T-cell (primary cell): ENCODE measurements at places on chromosomes 5 and 9.

GRCh38 chr5:139494256-139494655 lies 11.7 kb upstream of the STING1 start:
- DNase-seq, result no peak
- no peaks in the 10 kb centered on the region for H3K27me3 ChIP-seq
- H3K4me1 ChIP-seq, result peaks cover 2% of the 10 kb centered on the region
- no peaks in the 10 kb centered on the region for H3K36me3 ChIP-seq
- no peak overlapping the region for H3K27ac ChIP-seq

DNA sequence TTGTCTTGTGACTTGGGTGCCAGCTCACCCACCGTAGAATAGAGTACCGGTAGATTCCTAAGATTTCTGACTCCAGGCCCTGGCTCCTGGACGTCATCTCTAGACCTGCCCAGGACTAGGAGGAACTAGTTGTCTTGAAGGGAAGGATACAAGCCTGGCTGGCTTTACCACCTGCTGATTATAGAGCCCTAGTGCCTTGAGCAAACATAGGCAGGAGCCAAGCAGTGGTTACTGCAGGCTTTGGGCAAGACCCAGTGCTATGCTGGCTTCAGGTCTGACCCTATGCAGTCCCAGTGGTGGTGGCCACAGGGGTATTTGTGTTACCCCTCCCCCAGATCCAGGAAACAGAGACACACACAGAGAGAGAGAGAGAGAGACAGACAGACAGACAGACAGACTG lies 606.2 kb downstream of the PDE4D start:
- H3K36me3 ChIP-seq, result no peaks in the 10 kb centered on the region
- no peaks in the 10 kb centered on the region for H3K4me1 ChIP-seq

DNA sequence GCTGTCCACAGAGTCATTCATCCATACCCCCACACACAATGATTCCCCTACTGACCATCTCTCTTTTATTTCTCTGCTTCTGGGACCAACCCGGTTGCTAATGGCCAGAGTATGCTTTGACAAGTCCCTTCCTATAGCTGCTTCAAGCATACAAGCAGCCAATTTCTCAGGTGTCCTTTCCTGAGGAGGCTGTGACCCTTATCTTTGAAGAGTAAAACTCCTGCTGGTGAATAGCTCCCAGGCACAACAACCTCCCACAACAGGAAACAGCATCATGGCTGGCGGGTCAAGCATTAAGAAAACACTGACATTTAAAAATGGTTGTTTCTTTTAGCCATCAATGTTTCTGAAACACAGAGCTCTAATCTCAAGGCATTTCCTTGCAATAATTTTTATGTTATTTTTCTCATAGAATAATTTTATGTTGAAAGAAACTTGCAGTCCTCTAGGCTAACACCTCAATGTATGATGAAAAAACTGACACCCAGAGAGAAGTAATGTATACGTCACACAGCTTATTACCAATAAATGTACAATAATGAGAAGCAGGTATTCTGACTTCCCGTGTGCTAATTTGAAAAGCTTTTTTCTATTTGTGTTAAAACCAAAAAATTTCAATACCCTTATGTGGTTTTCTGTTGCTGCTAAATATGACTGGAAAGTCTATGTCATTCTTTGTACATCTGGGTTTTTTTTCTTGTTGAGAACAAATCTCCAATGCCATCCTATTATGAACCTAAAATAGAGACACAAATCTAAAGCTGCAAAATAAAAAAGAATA lies 7.5 kb upstream of the PAM start:
- H3K27ac ChIP-seq, result no peak overlapping the region
- no peaks in the 10 kb centered on the region for H3K36me3 ChIP-seq
- no peaks in the 10 kb centered on the region for H3K27me3 ChIP-seq
- no peak for DNase-seq
- H3K4me3 ChIP-seq, result no peak overlapping the region

DNA sequence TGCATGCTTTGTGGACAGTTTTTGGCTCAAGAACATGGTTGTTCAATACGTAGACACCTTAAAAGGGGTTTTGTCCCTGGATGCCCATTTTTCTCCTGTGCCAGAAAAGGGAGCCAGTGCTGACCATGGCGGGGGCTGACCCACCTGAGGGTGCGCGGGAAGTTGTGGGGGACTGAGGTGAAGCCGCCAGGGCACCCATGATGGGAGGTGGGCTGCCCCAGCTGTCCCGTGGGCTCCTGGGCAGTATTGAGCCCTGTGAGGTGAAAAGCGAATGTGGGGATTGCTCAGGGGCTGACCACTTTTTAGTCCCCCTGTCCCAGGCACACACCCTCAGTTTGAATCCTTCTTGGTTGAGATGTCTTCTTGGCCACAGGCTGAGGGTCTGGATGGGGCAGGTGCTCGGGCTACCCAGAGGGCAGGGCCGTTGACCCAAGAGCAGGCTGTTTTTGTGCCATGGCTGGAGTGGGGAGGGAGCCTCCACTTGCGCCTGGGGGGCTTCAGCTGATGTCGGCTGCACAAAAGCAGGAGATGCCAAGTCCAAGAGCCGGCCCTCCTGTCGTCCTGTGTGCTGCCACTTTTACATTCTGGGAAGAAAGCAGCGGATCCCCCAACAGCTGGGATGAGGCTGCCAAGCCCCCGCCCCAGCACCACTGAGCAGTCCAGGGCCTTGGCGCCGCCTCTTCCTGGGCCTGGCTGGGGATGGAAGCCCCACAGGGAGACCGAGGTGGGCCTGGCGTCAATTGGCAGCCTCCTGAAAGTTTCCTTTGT lies 120.1 kb downstream of the WNK2 start:
- no peak overlapping the region for H3K27ac ChIP-seq
- H3K4me1 ChIP-seq, result peaks cover 5% of the 10 kb centered on the region
- no peaks in the 10 kb centered on the region for H3K36me3 ChIP-seq
- no peak for DNase-seq

DNA sequence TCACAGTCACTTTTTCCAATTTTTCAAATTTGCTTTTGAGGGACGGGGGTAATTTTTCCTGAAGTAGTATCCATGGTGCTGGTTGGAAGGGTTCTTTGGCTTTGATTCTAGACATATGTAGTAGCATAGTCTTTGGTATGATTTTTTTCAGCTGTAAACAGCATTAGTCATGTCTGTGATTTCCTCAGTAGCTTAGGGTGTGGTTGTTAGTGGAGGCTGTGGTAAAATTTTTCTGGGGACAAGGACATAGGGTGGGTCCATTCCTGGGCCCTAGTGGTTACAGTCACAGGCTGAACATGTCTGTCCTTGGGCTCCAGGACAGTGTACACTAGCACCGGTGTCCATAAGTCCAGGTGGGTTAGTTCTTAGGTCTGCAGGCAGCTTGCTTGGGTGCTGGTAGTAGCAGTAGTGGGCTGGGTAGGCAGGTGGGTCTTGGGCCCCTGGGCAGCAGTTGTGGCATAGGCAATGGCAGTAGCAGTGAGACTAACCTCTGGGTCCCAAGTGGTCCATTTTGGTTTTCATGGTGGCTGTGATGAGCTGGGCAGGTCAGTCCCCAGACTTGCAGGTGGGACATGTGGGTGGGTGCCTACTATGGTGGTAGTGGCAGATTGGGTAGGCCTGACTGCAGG lies 100.0 kb upstream of the CXCL14 start:
- DNase-seq, result no peak
- no peak overlapping the region for H3K4me3 ChIP-seq
- no peak overlapping the region for H3K27ac ChIP-seq
- no peaks in the 10 kb centered on the region for H3K27me3 ChIP-seq

DNA sequence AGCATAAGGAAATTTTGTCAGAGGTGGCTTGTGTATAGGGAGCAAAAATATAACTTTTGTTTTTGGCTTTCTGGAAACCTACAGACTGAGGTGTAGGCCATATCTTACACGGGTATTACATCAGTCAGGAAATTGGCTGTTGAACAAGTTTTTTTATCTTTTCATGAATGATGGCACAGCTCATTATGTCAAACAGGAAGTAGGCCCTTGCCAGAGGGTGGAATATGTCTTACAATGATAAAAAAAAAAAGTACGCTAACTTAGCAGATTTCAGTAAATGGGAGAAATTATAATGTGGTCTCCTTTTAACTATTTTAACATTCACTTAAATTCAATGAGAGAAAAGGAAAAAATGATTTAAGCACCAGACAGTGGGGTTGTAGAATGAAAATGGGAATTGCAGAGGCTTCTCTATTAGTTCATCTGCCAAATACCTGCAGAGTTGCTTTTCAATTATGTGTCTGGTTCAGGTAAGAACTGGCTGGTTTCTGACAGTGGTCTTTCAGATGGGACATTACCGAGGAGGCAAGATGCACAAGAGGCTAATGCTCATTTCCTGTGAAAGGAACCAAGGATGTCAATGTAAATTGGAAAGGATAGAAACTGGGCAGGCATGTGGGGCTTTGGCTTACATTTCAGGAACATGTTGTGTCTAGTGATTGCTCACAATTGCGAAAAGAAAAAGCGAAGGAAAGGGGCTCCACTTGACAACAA lies 169.9 kb downstream of the NNT start:
- H3K27me3 ChIP-seq, result no peaks in the 10 kb centered on the region
- H3K27ac ChIP-seq, result no peak overlapping the region
- no peak for DNase-seq
- no peaks in the 10 kb centered on the region for H3K36me3 ChIP-seq
- no peak overlapping the region for H3K4me3 ChIP-seq

- no peak overlapping the region for H3K27ac ChIP-seq
- H3K36me3 ChIP-seq, result no peaks in the 10 kb centered on the region
- DNase-seq, result no peak
- no peaks in the 10 kb centered on the region for H3K27me3 ChIP-seq
Measured at GRCh38 chr5:174777583-174777982, 53.2 kb downstream of the MSX2 start.

- H3K27ac ChIP-seq, result no peak overlapping the region
- H3K27me3 ChIP-seq, result no peaks in the 10 kb centered on the region
- no peaks in the 10 kb centered on the region for H3K4me1 ChIP-seq
- no peak overlapping the region for H3K4me3 ChIP-seq
- no peak for DNase-seq
- H3K36me3 ChIP-seq, result no peaks in the 10 kb centered on the region
Measured at GRCh38 chr5:124843596-124843899, 97.1 kb upstream of the ZNF608 start.

GRCh38 chr5:108661590-108662219 lies 86.0 kb upstream of the FER start:
- H3K4me1 ChIP-seq, result no peaks in the 10 kb centered on the region
- H3K36me3 ChIP-seq, result no peaks in the 10 kb centered on the region
- H3K4me3 ChIP-seq, result no peak overlapping the region
- no peak for DNase-seq
- no peaks in the 10 kb centered on the region for H3K27me3 ChIP-seq
- H3K27ac ChIP-seq, result no peak overlapping the region

DNA sequence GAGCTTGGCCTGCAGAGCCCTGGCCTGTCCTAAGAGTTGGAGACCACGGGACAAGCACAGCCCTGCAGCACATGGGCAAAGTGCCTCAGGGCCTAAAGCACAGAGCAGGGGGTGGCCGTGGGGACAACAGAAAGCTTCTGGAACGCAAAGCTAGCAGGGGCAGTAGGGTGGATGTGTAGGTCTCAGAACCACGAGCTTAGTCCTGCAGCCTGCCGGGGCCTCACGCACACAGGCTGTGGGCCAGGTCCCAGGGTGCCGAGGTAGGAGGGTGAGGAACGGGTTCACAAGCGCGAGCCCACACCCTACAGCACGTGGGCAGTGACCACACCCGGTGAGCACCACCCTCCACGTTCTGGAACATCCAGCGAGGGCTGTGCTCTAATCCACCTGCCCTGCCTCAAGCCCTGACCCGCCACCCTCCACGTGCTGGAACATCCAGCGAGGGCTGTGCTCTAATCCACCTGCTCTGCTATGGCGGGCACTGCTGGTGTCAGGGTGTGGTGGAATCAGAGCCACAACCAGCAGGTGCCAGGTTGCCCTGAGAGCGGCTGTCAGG lies 9.3 kb downstream of the CLPTM1L start:
- H3K27me3 ChIP-seq, result peaks cover 2% of the 10 kb centered on the region
- H3K4me1 ChIP-seq, result peaks cover 19% of the 10 kb centered on the region
- H3K4me3 ChIP-seq, result no peak overlapping the region
- peaks cover 92% of the 10 kb centered on the region for H3K36me3 ChIP-seq

DNA sequence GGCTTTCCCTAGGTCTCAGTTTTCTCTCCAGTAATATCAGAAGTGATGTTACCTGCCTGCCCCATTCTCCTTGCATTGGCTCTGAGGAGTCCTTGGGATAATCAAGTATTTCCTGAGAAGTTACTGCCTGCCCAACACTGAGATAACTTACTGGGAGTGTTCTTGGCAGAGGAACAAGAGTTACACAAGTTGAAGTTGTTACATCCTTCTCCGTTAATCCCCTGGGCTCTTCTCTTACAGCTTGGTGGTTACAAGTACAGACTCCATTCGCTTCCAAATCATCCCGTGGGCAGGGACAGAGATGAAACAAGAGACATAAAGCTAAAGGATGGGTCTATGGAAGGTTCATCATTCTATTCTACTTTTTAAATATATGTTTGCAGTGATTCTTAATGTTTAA lies 74.1 kb upstream of the SAP30L start:
- H3K4me3 ChIP-seq, result no peak overlapping the region
- no peaks in the 10 kb centered on the region for H3K27me3 ChIP-seq
- no peak for DNase-seq

DNA sequence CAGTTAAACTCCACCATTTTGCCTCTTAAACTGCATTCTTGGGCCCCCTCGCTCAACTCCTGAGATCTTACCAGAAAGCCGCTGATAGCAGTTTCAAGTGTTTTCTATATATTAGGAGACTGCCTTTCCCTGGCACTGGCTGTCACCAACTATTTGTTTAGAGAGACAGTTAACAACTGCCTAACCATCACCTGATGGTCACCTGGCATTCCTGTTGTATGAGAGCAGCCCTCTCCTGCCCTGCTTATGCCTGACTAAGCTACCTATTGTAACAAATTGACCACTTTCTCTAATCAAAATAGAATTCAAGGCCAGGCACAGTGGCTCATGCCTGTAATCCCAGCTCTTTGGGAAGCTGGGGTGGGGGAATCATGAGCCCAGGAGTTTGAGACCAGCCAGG lies 28.0 kb upstream of the SIL1 start:
- H3K4me3 ChIP-seq, result no peak overlapping the region
- no peak for DNase-seq
- H3K27me3 ChIP-seq, result peaks cover 11% of the 10 kb centered on the region
- no peak overlapping the region for H3K27ac ChIP-seq
- no peaks in the 10 kb centered on the region for H3K4me1 ChIP-seq

DNA sequence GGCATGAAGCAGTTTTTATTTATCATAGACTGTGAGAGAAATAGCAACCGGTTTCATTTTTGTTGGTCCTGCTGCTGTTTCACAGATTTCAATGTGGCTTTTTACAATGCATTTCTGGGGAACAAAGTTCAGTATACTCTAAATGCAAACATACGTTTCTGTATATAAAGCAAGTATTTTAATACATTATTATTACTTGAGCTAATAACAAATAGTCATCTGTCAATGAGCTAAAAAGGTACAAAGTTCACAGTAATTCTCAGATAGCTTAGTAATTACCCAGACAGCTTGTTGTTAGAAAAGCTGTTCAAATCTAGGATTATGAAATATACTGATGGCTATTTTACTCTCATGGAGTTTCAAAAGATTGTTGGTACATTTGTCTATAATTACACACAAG lies 50.8 kb downstream of the PBX3 start:
- no peak for DNase-seq
- H3K36me3 ChIP-seq, result no peaks in the 10 kb centered on the region
- H3K4me3 ChIP-seq, result no peak overlapping the region
- H3K27me3 ChIP-seq, result no peaks in the 10 kb centered on the region
